ENCODE measurements at places on chromosomes 3 and 15. TPM values are rescaled to one million over a fixed set of nuclear protein-coding genes. Genes with fewer than 3 reads are reported as not detected.

Gene CAPN3
- total RNA-seq: not detected

Gene FANCD2OS
- total RNA-seq: not detected

Gene DPPA4
- 0.10 TPM for total RNA-seq

Gene IREB2
- 24.3 TPM for total RNA-seq

Gene MESP2
- 1.8 TPM for total RNA-seq

Gene DPPA2
- total RNA-seq: not detected

Gene EFHB
- 1.6 TPM for total RNA-seq

Gene SAMD7
- not detected for total RNA-seq

Gene GCHFR
- 6.1 TPM for total RNA-seq

Gene SUSD5
- total RNA-seq: 4.6 TPM

Gene SI
- total RNA-seq: not detected

Gene TYRO3
- total RNA-seq: 13.8 TPM

Gene P4HTM
- total RNA-seq: 3.3 TPM

Gene COL6A5
- total RNA-seq: not detected

Gene ASTE1
- 11.1 TPM for total RNA-seq

Gene AEN
- 11.3 TPM for total RNA-seq

Gene ARHGAP31
- total RNA-seq: 4.2 TPM

Gene P3H2
- total RNA-seq: 17.1 TPM

Gene SLC6A20
- total RNA-seq: not detected

Gene MST1
- 3.4 TPM for total RNA-seq

Gene IL5RA
- not detected for total RNA-seq

Gene LMAN1L
- total RNA-seq: not detected

Gene SKIC8
- 132 TPM for total RNA-seq

Gene GOLGA8T
- total RNA-seq: not detected

Gene ADAMTSL3
- not detected for total RNA-seq

Gene GOLGA6L9
- total RNA-seq: 1.9 TPM

Gene ANKRD34C
- not detected for total RNA-seq

Gene PKM
- total RNA-seq: 2,644 TPM

Gene BFSP2
- not detected for total RNA-seq

Gene NR1I2
- not detected for total RNA-seq

Gene SLC27A2
- total RNA-seq: 0.39 TPM

Gene LSMEM2
- not detected for total RNA-seq

Gene SOX2
- total RNA-seq: 0.96 TPM

Gene PLSCR4
- 7.3 TPM for total RNA-seq

Gene CAMP
- total RNA-seq: 0.20 TPM

Gene CPN2
- total RNA-seq: 0.10 TPM

Gene CCDC39
- not detected for total RNA-seq

Gene IMPG2
- under 0.01 TPM for total RNA-seq

Gene PPP2R3A
- 15.1 TPM for total RNA-seq

Gene GOLGA8O
- 0.10 TPM for total RNA-seq

Gene MANF
- total RNA-seq: 200 TPM

Gene ZNF660
- total RNA-seq: 1.2 TPM

Gene PLCH1
- 0.60 TPM for total RNA-seq

Gene RAB27A
- 17.8 TPM for total RNA-seq

Gene MAGI1
- 3.4 TPM for total RNA-seq

Gene INSYN1
- total RNA-seq: not detected
